ENCODE measurements at places on chromosomes 6 and 20.
A peak's percentile ranks its signal among the peaks of the same experiment; 100 is the strongest.

DNA sequence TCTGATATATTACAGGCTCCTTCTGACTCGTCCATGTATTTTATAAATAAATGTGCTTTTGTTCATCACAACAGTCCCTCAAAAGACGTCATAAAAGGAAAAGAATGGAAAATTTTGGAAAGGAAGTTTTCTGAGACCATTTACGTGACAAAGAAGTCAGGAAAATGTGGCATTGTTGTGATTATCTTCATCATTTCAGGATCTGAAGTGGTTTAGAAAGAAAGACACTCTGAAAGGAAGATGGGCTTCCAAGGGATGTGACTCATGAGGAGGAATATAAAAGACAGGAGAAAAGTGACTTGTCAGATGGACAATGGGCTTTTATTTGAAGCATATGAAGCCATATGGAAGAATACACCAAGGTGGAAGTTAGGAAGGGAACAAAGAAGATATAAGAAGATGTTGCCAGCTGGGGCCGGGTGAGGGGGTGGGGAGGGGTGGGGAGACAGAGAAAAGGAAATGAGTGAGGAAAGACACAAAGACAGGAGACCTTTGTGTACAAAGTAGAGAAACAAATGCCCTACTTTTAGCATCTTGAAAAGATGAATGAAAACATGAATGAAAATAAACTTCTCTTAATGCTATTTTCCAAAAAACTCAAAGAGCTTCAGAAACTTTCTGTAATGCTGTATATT lies 190.3 kb upstream of the PREP start:
- no peak for DNase-seq

- DNase-seq, result no peak
Observed at GRCh38 chr6:166877906-166878305, 78.4 kb downstream of the RNASET2 start.

- no peak for DNase-seq
Observed at GRCh38 chr6:134381959-134382358, 64.0 kb upstream of the SGK1 start.

- DNase-seq, result no peak
Observed at GRCh38 chr6:7331452-7331851, 18.5 kb upstream of the SSR1 start.

DNA sequence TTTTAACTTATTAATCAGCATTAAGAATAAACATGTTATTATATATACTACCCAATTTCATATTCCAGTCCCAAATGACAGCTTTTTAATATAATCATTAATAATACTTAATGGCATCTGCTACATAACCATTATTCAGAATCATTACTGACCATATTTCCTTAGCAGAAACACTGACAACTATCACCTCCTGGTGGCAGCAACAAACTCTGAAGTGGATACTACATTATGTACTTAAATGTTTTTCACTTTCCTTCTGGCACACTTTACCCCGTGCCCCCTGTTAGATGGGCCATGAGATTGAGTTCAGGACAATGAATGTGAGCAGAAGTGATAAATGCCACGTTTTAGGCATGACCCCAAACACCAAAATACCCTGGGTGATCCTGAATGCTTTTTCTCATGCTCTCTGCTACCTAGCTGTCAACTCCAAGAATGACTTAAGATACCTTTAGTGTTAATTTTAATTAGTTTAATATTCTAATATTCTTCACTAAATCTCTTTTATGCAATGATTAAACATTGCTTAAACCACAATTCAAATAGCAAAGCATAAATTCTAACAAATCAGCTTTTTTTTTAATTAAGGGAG lies 77.1 kb downstream of the LMBRD1 start:
- no peak for DNase-seq

DNA sequence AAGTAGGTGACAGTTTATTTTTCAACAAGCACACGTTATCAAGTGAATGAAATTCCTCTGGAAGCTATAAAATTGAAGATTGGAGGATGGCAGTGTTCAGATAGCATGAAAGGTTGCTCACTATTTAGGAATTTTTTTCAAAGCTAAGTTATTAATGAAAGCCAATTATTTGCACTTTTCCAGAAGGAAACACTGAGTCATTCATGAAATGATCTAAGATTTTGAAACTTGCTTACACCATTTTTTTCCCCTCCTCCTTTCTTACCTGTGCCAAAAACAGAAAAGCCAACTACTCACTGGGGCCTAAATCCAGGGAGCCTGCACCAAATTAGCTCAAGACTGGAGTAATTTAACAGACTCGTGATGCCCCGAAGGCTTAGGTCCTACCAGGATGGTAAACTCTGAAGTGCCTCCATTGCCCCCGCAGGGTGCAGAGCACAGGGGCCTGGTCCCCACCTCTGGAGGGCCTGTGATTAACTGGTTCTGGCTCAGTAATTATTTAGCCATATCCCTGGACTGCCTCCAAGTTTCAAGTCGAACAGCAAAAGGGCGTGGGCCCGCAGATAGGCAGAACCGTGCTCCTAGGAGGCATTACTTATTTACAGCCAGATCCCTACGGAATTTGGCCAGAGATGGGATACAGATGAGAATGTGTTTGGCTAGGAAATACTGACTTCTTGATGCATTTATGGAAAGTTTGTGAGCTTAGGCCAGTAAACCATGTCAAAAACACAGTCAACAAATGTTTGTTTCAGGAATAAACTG lies 28.0 kb upstream of the ZNF217 start:
- DNase-seq, result peak; percentile 66

DNA sequence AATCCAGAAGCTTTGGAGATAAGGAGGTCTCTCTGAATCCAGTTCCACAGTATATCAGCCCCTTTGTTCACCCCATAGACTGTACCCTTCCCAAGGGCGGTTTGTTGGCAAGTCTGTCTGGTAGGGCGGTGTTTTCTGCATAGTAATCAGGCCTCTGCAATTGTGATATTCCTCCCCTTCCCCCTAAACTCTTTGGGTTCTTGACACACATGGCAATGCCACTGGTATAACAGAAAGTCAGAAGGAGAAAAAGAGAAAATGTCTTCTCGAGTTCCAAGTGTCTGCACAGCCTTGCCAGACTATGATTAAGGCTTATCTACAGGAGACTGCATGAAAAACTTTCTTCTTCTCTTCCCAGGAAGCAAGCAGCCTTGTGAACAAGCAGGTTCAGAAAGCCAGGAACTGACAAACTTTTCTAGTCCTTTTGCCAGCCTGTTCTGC lies 45.6 kb downstream of the FOXO3 start:
- DNase-seq, result no peak

GRCh38 chr20:3177746-3178485 lies 4.6 kb upstream of the LZTS3 start:
- DNase-seq, result no peak

GRCh38 chr20:50242863-50243609 lies 52.4 kb downstream of the CEBPB start:
- DNase-seq, result peak; percentile 80

DNA sequence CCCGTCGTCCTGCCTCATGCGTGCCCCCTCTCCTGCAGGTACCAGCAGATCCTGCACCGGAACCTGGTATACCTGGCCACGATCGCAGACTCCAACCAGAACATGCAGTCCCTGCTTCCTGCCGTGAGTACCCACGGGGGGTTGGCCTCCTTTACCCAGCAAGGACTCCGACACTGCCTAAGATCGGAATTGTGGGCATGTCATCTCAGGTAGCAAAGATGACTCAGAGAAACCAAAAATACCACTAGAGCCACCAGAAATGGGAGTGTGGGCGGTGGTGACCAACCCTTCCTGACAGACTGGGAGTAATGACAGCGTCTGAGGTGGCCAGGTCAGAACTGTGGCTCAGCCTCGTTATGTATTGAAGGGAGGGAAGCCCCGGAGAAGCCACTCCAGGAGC lies 16.3 kb downstream of the SS18L1 start:
- DNase-seq, result no peak

DNA sequence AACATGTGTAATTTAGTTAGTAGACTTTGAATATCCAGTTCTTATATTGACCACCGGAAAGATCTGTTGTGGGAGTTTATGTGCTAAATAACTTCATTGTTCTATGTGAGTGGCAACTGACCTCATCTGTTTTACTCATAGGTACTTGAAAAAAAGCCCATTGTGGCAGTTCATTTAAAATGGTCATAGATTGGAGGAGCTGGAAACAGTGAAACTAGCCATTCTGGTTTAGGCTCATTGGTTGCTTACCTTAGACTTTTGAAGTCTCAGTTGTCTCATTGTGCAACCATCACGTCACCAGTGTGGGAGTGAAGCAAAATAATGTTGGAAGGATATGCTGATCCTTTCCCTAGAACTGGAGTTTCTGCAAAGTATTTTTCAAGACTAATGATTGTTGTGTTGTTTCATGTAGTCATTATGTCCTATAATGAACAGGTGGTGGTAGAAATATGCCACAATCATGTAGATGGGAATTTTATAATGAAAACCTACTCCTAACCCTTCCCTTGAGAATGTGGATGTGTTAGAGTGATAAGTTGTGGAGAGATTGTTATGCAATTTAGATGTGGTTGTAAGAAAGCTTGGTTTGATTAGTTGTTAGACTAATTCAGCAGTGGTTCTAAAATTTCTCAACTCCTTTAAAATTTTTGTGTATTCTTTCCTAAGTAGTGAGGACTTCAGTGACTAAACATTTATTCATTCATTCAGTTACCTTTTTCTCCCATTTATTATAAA lies 18.3 kb downstream of the DSP start:
- DNase-seq, result no peak

- no peak for DNase-seq
Observed at GRCh38 chr20:11847827-11848226, 69.9 kb upstream of the BTBD3 start.

DNA sequence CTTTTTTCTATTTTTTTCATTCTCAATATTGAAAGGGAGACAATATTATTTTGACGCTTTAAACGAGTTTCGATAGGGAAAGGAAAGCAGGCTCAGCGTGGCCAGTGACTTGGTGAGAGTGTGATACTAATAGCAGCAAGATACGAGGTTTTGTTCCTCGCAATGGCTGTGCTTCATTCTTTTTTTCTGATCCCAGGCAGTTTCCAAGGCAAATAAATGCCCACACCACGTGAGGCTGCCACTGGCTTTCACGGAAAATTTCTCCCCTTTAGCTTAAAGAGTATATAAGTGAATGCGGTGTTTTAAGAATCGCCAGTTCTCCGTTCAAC lies 196.4 kb upstream of the ZNF184 start:
- DNase-seq, result no peak

- DNase-seq, result no peak
Observed at GRCh38 chr6:91149956-91150705, 563.3 kb upstream of the MAP3K7 start.

- DNase-seq, result no peak
Observed at GRCh38 chr6:43687079-43687436, 533 bp downstream of the MRPS18A start.

DNA sequence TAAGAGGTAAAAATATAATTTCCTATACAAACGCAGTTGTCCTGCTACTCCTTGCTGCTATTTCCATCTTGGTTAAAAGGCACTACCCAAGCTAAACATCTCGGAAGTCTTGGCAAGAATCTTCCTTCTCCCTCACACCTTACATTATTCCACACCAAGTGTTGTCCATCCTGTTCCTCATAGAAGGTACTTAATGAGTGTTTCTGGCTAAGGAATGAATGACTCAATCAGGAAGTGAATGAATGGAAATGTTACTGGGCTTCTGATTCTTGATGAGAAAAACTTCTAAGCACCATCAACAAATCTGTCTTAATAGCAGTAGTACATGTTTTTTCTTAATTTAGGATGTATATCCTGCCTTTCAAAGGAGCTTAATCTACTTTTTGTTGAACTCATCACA lies 40.6 kb upstream of the RSPO3 start:
- no peak for DNase-seq

DNA sequence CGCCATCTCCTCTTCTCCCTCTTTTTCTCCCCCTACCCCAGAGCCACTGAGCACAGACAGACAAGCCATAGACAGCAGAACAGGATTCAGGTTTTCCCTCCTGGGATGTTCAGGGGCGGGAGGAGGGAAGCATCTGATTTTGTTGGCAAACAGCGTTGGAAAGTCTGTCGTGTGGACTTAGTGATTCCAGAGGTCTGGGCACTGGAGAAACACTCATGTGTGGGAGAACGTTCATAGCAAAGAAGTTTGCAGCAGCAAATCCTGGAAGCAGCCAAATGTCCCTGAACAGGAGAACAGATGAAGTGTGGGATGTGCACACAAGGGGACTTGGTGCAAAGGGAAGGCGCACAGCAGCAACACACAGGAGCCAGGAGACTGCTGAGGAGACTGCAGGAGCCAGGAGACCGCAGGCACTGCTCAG lies 264.1 kb upstream of the CDYL start:
- peak; percentile 62 for DNase-seq

DNA sequence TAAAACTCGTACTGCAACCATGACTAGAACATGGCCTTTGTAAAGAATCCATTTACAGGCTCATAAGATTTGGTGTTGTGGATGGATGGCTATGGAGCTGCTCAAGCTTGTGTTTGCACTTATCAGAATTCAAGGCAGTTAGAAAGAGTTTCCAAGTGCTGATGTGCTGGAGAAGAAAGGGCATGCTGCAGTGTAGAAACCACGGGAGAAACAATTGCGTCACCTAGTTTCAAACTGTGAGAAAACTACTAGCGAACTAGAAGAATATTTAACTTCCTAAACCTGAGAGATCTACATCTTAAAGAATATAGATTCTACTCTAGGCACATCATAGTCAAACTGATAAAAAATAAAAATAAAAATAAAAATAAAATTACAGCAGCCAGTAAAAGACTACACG lies 116.2 kb downstream of the SGK1 start:
- no peak for DNase-seq

DNA sequence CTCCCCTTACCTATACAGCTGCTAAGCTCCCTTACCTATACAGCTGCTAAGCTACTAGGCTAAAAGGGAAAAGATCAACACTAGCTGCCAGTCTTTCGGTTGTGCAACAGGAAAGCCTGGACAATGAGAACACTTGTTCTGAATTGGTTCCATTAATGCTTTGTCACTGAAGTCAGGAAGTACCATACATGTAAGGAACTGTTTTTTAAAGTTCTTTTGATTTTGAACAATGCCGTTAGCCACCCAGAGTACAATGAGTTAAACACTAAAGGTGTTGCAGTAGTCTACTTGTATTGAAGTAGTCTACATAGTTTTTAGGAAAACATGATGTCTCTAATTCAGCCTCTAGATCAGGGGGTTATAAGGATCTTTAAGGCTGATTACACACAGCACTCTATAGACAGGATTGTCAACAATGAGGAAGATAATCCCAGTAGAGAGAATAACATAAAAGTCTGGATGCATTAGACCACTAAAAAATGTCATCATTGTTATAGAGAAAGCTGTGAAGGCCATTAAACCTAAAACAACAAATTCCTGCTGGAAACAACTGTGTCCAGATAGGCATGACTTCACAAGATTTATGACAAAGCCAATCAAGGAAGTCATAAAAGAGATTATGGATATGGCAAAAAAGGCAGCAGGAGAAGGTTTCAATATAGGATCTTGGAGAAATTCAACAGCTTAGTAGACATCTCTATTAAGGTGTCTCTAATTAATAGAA lies 306.3 kb downstream of the PHF3 start:
- no peak for DNase-seq

DNA sequence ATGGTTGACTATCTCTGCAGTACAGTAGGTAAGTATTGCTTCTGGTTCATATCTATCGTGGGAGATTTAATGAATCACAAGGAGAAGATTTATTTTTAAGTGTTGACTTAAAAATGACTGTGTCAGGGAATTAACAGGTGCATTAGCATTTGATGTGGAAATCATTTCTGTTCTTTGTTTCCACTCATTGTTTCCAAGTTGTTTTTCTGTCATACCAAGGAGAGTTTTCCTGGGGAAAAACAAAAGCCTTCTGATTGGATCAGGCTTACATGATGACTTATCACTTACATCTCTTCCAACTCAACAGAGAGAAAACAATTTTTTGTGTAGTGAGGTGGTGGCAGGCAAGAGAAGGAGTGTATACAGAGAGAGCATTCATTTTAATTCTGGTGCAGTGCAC lies 686.4 kb downstream of the HTR1B start:
- no peak for DNase-seq

Data from left hindlimb (tissue), 1 donor.